T-helper 2 cell (primary cell): ENCODE measurements at places on chromosomes 5 and 9.

DNA sequence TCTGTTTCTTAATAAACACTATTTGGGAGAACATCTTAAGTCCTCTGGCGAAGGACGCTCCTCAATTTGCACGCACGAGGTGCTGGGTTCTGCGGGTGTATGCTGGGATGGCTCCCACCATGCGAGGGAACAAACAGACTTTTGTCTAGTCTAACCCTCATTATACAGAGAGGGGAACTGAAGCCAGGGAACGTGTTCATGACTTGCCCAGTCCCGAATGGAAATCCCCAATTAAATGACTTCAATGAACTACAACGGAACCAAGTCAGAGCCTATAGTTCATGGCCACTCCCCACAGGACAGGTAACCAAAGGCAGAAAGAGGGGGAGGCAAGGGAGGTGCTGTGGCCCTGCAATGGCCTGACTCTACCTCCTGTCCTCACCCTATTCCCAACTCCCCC, 9.3 kb downstream of the TLE1 start:
- no peak for DNase-seq

GRCh38 chr9:70390933-70391341, 23.5 kb downstream of the KLF9 start:
- DNase-seq: peak; percentile 27

GRCh38 chr5:90050103-90050502, 359.5 kb downstream of the CETN3 start:
- no peak for DNase-seq

GRCh38 chr5:6088706-6089105, 289.6 kb downstream of the MED10 start:
- no peak for DNase-seq

DNA sequence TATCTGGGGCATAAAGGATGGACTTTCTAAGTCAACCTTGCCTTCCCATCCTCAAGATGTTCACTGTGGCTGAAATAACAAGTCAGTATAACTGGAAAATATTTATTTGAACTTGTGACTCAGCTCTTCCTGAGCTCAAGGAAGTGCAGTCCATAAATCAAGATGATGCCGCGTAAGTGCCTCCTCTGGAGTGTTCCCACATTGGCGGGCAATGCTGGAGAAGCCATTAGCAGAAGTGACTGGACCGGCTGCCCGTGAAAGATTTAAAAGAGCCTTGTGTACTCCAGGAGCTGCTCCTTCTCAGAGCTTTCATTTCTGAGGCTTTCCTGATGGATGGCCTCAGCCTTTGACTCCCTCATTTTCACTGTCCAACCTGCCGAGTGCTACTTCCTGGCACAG, 17.4 kb downstream of the TMOD1 start:
- no peak for DNase-seq

DNA sequence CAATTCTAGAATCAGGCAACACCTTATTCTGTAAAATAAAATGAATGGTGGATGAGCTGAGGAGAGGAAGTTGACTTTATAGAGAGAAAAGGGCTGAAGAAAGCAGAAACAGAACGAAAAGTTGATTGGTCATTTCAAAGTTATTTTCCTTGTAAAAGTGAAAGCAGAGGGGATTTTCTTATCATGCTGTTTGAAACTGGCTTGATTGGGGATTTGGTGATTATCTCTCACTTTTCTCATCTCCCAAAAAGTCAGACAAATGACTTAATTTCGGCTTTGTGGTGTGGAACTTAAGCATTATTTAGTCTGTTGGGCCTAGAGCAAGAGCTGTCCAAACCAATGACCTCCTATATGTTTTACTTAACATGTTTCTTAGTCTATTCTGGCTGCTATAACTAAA, 60.5 kb upstream of the ITGA2 start:
- no peak for DNase-seq

DNA sequence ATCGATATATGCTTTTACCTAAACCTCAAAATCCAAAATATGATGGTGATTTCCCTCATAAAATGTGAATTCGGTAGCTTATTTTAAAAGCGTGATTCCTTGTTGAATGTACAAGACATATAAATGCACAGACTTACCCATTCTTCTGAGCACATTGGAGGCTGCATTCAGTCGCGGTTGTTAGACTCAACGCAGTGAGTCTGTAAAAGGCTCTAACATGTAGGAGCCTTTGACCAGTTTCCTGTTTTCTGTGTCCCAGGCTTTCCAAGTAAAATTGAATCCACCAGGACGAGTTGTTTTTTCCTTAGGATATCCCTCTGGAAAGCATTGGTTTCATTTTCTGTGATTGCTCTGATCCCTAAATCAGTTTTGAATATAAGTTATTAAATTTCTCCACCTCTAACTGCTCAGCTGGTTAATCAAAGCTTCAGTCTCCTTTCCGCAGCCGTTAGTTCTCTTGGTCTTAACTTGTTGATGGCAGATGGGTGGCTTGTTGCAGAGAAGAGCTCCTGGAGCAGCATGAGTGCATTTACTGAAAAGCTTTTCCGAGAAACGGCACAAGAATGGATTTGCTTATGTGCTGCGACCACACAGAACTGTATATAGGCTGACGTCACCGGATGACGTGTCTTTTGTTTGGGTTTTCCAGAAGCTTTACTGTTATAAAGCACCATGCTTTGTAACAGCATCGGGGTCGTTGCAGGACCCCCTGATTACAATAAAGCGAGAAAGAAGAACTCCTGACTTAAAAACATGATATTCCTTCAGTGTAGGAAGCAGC, at the start of gene LRRTM2:
TSS of gene LRRTM2 (minus strand) at position 565 of the 781 bp plus-strand sequence. CDS start at position 141, 424 bp downstream.
- no peak for DNase-seq
